ENCODE measurements at places on chromosomes 13 and 19.

DNA sequence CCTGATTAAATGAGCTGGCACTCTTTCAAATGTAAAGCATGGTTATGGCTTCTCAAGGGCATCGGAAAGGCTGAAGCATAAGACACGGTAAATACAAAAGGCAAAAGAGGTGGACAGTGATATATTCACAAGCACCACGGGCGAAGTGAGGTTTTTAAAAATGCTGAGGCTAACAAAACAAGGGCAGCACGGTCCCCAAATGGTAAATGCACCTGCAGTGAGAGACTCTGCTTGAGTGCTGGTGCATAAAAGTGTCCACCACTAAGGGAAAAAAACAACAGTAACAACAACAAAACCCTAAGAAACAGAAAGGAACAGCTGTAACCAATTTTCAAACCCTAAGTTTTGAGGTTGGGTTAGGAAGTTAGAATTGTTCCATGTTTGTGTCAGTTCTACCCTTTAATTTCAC, 234.9 kb downstream of the PCDH9 start:
- no peak for DNase-seq

DNA sequence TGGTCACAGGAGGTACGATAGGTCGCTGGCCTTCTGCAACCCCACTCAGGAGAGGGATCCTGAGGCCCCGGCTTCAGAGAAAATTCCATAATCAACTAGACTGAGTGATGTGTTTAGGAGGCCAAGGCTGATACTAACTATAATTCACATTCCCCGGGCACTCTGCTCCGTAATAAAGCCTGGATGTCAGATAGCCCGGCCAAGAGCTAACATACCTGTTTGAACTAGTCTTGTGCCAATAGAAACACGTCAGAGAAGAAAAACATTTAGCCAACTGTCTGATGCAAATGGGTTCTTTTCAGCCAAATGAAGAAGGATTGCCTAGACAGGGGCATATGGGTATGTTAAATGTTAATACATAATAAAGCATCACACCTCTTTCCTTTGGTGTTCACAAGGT, 204.2 kb downstream of the TSHZ3 start:
- no peak for DNase-seq

DNA sequence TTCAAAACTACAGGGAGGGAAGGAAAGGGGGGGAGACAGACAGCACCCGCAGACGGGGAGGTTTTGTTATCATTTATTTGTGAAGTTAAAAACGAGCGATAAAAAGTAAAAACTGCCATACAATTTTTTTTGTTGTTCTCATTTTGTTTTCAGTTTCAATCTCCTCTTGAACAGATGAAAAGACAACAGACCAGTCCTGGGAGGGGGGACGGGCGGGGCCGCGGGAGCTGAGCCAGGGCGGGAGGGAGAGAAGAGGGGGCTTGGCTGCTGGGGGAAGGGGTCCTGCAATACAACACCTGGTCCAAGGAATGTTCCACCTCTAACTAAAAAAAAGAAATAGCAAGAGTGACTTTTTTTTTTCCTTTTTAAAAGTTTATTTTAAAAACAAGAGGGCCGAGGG, 11.3 kb downstream of the KHSRP start:
- no peak for DNase-seq

- DNase-seq: no peak
These were observed 10.5 kb upstream of the ZNF536 start for GRCh38 chr19:30361721-30362120.

GRCh38 chr19:42110658-42111057, 21.6 kb downstream of the POU2F2 start:
- DNase-seq: no peak

GRCh38 chr13:22332416-22332815, 661.5 kb downstream of the FGF9 start:
- DNase-seq: no peak

DNA sequence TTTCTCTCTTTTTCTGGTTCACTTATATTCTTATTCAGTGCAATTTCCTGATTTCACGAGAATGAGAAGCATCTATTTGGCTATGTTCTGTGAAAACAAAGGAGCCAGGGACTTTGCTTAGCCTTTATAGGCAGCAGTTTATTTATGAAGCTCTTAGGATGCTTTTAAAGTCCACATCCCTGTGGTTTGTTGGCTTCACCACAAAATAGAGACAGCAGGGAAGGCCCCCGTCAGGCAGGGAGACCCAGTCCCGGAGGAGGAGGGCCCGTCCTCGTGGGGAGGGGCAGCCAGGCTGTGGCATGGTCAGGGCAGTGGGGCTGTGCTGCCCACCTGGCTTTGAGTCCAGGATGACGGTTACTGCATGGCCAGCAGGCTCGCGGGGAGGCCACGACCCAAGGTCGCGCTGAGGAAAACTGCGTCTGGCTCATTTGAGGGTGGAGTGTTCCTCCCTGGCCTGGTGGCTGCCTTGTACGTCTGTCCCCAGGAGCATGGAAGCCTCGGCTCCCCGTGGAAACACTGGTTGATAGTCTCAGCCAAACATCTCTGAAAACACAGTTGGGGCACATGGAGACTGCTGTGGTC, 92.7 kb downstream of the ATP11A start:
- DNase-seq: no peak

GRCh38 chr19:279231-279630, 12.0 kb downstream of the PLPP2 start:
- DNase-seq: no peak

DNA sequence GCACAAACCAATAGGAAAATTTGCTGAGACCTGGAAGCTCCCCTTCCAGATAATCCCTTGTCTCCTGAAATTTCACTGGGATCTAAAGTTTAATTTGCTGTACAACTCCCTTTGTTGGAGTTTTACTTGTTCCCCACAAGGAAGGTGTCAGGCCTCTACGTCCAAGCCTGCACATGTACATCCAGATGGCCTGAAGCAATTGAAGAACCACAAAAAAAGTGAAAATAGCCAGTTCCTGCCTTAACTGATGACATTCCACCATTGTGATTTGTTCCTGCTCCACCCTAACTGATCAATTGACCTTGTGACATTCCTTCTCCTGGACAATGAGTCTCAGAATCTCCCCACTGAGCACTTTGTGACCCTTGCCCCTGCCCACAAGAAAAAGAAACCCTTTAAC, 716.0 kb upstream of the PCDH20 start:
- DNase-seq: no peak

- DNase-seq: no peak
These were observed 50.5 kb downstream of the DLEU7 start for GRCh38 chr13:50793026-50793425.

DNA sequence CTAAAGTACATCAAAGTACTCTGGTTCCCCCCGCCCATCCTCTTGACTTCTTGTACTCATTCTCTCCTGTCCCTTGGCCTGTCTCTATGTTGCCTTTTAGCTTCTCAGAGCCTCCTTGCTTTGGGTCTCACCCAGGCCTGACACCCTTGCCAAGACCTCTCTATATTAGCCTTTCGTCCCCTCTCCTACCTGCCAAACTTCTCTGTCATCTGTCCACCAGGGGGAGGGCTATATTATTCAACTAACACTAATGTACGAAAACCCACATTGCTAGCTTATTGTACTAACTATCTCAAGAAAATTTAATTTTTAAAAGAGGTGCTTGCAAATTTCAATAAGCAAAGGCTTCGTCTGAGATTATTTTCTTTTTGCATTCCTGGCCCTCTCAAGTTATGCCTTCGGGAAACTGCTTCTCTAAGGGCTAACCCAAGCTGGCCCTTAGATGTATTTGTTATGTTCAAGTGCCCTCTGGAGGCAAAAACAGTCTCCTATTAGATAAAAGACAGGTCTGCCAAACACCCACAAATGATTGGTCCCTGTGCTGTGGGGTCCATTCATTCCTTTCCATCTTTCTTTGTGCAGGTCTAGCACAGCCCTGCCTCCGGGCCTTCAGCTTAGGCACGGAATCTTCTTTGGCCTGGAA, 6.3 kb upstream of the MRPS31 start:
- DNase-seq: peak; percentile 72

DNA sequence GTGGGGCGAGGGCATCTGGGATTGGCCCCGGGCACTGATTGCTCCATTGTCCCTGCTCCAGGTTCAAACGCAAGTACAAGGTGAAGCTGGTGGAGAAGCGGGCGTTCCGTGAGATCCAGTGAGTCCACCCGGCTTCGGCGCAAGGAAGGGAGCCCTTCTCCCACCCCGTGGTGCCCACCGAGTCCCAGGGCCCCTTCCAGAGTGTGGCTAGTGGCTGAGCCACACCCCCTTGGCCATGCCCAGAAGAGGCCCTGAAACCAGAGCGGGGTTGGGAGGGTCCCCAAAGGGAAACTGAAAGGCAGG, 11.2 kb downstream of the NOP53 start:
- DNase-seq: no peak

DNA sequence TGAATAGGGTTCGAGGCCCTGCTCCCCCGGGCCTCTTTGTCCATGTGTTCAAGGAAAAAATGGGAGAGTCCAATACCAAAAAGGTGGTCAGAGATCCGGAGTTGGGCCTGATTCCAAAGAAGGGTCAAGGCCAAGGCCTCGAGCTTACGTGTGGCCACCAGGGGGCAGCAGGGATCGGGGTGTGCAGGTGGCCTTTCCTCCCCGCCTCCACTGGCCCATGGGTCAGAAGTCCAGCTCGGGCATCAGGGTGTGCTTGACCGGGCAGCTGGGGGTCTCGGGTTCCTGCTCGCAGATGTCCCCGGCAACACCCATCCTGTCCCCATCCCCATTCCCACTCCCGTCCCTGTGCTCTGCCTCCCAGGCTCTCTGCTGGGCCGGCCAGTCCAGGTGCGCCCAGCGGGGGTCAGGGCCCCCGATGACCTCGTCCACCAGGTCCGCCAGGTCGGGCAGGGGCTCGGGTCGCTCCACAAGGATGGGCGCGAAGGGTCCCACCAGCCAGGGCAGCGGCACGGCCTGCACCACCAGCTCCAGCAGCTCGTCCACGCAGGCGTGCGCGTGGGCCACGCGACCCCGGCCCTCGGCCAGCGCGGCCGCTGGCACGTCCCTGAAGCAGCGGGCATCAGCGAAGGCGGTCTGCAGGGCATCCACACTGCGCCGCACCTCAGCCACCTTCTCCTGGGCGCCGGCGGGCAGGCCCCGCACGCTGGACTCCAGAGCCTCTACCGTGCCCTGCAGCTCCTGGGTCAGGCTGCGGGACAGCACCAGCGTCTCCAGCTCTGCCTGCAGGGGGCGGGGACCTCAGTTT, 5.2 kb upstream of the PLIN4 start:
- peak; percentile 31 for DNase-seq

DNA sequence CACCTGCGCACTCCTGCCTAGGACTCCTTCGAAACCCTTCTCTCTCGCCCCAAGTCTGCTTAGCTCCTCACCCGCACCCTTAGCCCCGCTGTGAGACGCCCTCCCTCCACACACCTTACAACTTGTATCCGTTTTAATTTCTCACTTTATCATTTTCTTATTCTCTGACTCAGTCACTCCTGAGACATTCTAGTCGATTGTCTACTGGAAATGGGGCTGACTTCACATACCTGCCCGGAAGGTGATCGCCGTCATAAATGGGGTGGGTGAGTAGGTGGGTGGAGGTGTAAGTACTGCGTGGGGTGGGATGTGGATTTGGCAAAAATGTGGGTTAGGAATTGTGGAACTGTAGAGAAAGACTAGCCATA, 714 bp downstream of the NDFIP2 start:
- DNase-seq: peak; percentile 75

DNA sequence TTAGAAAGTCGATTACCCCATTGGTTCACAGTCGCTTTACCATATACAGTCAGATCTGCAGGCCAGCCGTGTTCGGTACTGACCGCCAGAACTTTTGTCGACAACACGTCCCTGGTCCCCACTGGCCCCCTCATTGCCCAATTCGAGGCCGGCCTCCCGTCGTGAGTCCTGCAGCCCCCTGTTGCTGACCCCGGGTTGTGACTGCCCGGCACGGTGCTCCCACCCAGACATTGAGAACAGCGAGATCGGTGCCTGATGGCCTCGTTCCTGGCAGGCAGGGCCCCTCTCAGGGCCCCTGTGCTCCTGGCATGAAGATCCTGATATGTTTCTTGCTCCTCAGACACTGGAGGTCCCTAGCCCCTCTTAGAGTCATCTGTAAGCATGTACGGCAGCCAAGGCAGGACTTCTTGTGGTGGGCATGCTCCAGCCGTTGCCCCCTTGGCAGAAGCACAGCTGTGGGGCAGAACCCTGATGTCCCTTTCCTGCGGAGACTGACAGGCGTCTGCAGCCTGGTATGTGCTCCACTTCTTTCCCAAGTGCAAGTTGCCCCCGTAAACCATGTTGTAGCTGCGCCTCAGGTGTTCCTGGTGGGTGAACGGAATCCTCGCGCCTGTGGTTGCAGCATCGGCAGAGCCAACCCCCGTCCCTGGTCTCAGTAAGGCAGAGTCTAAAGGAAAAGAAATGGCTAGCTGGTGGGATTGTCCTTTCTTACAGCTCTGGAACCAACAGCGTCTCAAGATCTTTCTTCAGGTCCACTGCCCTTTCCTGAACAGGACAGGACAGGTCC, 123.2 kb upstream of the SPACA7 start:
- DNase-seq: no peak

DNA sequence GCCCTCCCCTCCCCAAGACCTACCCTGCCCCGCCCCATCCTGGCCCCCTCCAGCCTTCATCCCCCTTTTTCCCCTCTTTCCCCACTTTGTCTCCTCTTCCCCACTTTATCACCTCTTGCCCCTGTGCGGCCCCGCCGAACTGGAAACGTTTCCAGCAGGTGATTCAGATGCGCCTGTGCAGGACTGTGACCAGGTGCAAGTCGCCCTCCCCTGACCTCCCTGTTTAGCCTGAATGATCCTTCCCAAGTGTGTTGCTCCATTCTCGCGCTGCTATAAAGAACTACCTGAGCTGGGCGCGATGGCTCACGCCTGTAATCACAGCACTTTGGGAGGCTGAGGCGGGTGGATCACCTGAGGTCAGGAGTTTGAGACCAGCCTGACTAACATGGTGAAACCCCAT, 25.9 kb downstream of the ZNF791 start:
- no peak for DNase-seq

DNA sequence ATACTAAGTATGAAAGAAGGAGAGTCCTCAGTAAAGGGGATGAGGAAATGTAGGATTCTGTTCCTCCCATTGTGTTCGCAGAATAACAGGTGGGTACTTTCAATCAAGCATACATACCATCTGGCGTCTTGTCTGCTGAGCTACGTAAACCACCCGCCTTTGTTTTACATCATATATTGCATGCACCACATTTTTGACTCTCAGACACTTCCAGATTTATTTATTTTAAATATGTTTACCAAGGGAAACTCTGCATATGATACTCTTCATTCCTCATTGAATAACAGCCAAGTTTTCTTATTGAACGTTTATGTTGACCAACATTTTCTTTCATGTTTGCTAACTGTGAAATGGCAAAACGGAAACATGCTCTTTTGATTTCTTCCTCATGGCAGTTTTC, 174.1 kb downstream of the FGF14 start:
- DNase-seq: no peak

- no peak for DNase-seq
These were observed 417.1 kb downstream of the ITGBL1 start for GRCh38 chr13:101869553-101869952.

GRCh38 chr13:51305271-51305967, 34.1 kb upstream of the SERPINE3 start:
- DNase-seq: no peak

DNA sequence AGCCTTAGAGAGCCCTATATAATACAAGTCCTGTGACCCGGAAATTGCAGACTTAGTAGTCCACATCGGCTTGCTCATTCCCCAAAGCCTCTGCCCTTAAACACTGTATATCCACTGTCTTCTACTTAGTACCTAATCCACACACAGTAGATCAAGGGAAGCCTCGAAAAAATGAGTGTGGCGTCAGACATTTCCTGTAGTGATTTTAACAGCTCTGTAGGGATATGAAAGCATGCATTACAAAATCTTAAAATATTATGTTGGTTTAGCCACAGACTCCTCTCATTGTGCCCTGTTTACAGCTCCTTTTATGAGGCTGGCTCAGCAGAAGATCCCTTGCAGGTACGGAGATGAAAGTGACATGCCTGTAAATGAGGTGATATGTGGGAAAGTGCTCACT, 416.3 kb downstream of the LIG4 start:
- no peak for DNase-seq

- no peak for DNase-seq
These were observed 42.2 kb upstream of the CEACAM21 start for GRCh38 chr19:41533671-41534215.
